ENCODE measurements at places on chromosomes 4 and X.

DNA sequence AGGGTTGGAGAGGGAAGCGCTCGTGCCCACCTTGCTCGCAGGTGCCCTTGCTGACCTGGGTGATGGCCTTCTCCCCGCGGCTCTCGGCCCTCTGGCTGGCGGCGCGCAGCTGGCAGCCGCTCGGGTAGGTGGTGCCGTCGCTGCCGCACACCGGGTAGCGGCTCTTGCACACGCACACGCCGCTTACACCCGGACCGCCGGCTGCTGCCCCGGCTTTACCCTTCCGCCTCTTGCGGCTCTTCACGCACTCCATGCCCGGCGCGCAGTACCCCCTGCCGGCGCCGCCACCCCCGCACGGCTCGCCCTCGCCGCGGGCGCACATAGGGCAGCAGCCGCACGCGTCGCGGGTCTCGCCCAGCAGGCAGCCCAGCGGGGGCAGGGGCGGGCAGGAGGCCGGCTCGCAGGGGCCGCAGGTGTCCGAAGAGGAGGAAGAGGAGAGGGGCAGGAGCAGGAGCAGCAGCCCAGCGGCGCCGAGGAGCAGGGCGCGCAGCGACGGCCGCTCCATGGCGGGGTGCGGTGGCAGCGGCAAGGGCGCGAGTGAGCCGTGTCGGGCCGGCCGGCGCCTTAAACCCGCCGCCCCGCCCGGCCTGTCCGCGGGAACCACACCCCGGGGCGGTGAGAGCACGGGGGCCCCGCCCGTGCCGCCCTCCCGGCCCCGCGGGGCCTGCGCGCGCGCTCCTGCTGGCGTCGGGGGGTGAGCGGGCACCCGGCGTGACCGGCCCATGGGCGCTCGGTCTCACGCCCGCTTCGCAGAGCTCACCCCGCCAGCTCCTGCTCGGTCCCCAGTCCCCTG is at the start of gene IGFBP7:
TSS of gene IGFBP7 (minus strand) at position 539 of the 793 bp plus-strand sequence. CDS start at position 505, 34 bp downstream.
- DNase-seq: peak; percentile 77

DNA sequence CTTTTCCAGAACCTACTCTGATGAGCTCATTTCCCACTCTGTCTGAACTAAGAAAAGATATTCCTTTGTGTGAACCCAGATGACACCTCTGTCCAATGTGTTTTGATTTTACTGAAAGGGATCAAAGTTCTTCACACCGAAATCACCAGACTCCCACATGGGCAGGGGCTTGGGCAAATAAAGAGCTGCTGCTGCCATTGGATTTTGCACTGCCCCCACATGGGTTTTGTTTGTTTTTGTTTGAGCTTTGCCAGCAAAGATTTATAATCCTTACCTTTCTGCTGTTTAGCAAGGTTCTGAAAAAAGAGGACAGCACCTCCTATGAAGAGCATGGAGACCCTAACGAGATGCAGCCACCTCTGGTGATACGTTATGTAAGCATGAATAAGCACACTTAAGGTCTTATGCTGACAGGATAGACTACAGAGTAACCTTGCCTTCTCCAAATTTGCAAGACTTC is 44.3 kb downstream of the HSD17B13 start:
- no peak for DNase-seq

DNA sequence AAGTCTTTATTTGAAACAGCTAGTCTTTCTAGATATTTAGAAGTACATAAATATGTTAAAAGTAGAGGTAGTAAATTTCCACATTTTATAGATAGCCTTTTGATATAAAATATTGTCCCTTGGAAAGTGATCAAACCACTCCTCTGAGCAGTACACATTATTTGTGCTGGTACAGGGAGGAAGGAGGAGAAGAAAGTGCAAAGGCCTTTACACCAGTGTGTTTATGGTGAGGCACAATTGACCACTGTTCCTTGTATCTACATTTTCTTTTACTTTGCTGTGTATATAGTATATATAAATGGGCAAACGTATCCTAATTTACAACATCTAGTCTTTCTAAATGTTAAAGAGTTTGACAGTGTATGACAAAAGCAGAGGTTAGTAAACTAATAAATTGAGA is 39.9 kb downstream of the CXCL8 start:
- no peak for DNase-seq

- no peak for DNase-seq
Observed at GRCh38 chrX:2679534-2680485, 11.3 kb upstream of the CD99 start.

DNA sequence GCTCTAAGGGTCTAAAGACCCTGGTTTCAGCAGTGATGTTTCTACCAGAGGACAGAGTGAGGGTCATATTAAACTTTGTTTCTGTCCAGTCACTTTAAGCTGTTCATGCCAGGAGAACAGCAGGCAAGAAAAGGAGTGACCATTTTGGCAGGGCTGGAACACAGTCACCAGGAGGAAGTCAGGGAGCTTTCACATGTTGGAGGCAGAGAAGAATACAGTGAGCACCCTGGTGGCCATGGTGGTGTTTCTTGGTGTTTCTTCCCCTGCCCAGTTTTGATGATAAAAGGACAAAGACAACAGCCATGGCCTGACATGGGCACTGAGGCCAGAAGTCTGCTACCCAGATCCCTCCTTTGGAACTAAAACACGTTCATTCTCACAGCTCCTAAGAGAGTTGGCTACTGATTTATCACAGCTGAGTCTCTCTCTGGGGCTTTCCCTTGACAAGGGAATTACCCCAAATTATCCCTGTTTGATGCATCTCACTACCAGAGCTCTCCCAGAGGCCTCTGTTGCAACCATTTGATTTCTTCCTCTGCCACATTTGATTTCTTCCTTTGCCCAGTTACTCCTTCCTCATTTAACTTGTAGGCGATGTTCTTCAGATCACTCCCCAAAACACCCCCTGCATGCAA is 106.4 kb upstream of the NWD2 start:
- no peak for DNase-seq

DNA sequence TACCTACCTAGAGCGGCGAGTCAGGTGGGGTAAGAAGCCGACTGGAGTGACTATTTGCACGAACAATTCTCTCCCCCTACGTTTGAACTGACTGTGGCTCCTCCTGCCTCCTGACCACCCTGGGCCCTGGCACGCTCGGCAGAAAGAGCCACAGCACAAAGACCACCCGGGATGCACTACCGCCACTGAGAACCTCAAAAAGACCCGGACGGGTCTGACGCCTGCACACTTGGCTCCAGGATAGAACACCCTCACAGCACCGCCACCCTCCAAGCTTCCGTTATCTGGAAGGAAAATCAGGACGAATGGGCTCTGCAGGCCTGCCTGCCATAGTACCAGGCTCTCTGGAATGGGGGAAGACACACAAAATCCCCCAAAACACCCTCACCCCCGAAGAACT is 2.2 kb downstream of the LRPAP1 start:
- no peak for DNase-seq

GRCh38 chr4:81786063-81786763 is 314.5 kb upstream of the RASGEF1B start:
- peak; percentile 1 for DNase-seq

GRCh38 chr4:38672397-38673129 is 8.6 kb downstream of the KLF3 start:
- no peak for DNase-seq

GRCh38 chrX:151789179-151789800 is 54.7 kb downstream of the CNGA2 start:
- peak; percentile 66 for DNase-seq

GRCh38 chr4:70932984-70933383 is 30.8 kb downstream of the MOB1B start:
- DNase-seq: no peak

DNA sequence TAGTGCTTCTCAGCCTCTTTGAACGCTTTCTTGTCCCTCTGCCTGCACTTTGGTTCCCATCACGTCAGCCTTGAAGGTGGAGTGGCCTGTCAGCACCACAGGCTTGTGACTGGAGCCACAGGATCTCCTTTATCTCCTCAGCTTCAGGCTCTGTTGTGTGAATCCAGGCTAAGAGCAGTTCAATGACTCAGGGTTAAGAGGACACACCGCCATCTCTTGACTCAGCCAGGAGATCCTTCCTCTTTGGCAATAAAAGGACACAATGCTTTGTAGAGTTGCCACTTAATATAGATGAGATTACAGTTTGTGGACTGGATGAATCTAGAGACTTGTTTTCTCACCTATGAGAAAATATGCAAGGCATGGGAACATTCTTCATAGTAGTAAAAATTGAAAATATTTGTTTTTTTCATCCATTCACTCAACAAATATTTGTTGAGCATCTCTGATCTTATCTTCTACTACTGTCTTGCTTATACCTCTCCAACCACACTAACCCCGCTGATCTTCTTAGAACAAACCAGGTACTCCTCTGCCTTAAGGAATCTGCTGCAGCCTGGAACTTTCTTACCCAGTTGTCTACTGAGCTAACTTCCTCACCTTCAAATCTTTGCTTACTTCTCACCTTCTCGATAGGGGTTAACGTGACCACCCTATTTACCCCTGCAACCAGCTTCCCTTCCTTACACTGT is 62.3 kb downstream of the UCHL1 start:
- peak; percentile 5 for DNase-seq

Measured in fibroblast of skin of back (primary cell).